ENCODE measurements at places on chromosomes 13 and 19. TPM values are rescaled to one million over a fixed set of nuclear protein-coding genes. Genes with fewer than 3 reads are reported as not detected.

GRCh38 chr19:2532252-2533071 is 56.5 kb downstream of the GADD45B start:
- no peak for DNase-seq

DNA sequence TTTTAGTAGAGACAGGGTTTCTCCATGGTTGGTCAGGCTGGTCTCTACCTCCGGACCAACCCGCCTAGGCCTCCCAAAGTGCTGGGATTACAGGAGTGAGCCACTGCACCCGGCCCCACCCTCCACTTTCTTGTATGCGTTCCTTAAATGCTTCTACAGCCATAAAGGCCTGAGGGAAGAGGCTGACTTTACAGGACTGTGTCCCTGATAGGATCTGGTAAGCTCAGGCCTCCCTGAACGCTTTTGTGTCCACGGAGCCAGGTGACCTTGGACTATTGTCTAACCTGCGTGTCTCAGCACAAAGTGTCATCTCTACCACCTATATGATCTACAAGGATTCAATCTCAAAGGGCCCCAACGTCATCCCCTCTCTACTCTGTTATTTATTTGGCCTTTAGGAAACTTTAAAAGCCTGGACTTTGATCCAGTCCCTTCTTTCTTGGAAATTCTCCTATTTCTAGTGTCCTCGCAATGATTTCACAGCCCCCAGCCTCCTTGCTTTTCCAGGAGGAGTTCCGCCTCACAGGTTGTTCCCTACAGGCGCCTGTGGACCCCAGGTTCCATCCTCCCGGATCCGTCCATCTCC is 701 bp downstream of the ZNF552 start:
- DNase-seq = no peak

DNA sequence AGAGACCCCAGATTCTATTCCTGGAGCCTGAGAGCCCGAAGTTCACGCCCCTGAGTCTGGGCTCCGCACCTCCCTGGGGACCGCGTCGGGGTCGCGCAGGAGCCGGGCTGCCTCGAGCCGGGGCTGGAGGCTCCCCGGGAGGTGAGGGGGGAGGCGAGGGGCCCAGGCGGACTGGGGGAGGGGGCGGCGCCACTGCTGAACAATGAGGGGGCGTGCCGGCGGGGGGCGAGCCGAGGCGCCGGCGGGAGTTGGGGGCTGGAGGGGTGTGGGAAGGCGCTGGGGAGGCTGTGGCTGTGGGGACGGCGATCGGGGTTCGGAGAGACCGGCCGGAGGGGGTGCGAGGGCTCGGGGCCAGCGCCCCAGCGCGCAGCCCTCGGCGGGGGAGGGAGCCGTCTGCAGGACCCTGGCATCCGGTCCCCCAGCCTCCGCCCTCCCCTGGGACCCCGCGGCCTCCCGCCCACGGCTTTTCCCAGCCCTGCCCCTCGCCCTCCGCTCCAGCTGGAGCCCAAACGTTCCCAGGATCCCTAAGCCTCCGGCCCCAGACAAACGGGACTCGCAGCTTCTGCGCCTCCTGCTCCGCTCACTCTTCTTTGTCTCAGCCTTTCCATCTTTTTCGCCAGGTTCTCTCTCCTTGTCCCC is 922 bp downstream of the PLEKHG2 start:
- peak; percentile 78 for DNase-seq

DNA sequence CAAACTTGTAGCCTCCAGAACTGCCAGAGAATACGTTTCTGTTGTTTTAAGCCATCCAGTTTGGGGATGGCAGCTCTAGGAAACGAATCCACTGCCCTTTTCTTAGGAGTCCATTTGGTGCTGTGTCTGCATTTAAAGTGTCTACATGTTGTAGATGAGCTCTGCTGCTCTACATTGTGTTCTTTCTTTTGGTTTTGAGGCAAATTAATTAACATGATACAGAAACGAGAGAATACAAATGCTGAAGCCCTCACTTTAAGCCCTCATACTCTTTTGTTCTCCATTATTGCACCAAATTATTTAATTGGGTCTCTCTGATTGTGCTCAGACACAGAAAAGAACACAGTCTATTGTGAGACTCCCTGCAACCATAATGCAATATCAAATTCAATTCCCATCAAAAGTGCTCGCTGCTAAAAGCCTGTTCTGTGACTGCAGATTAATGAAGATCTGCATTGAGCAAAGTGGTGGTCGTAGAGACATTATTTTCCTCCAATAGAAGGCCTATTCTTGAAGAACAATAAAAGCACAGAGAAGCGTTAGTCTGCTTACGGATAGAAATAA is 166.3 kb upstream of the SOX21 start:
- DNase-seq = no peak

GRCh38 chr13:59954601-59955000 is 209.1 kb downstream of the DIAPH3 start:
- no peak for DNase-seq

DNA sequence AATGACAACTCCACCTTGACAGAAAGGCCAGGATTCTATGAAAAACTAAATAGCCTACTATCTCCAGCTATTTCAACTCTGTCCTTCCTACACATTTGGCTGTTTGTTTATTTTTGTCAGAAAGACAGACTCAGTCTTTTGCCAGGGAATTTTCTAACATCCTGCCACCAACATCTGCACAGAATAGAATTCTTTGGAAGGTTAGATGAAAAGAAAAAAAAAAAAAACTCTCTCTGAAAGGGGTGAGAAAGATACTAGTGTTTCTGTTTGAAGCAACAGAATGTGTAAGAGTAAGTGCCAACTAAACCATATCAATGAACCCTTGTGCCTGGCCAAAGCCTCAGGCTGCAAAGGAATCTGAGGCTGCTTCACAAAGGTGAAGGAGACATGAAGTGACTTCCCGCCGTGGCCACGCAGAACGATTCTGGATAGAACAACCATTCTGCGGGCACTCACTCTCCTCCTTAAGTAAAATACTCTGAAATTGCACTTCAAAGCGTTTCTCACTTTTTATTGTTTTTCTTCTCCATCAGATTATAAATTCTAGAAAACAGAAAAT is 498.2 kb downstream of the IRS2 start:
- DNase-seq = no peak

DNA sequence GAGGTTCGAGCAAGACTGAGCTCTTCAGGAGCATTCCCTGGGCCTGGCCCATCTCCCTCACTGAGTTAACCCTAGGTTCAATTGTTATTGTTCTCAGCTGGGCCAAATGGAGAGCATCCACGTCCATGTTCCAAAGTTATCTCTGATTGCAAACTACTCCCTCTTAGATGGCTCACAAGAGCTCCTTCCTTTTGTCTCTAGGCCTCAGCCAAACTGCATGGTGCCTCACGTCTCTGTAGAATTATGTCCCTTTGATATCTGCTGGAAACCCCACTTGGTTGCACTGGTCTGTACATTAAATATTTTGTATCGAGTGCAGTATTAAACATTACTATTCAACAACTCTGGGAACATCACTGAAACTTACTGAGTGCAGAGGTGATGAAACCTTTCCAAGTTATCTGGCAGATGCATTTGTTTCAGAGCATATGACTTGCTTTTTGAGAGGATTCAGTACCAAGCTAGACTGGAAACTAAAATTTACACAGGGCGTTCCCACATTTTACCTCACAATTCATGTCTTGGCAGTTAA is 38.1 kb downstream of the DOCK9 start:
- DNase-seq = no peak

DNA sequence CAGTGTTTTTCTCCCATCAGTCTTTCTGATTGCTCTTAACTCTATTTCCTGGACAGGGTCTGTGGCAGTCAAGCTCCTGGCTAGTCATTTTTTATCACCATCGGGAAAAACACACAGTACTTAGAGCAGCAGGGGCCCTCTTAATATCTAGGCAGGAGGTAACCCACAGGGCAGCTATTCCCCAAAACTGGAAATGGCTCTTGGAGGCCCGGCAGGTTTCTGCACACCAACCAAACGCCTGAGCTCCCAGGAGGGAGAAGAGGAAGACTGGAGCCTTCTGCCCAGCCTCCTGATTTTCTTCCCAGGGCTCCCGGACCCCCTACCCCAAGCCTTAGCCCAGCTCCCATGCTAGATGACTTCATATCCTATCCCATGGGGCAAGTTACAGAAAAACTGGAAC is 49.3 kb upstream of the VSTM2B start:
- DNase-seq = no peak

DNA sequence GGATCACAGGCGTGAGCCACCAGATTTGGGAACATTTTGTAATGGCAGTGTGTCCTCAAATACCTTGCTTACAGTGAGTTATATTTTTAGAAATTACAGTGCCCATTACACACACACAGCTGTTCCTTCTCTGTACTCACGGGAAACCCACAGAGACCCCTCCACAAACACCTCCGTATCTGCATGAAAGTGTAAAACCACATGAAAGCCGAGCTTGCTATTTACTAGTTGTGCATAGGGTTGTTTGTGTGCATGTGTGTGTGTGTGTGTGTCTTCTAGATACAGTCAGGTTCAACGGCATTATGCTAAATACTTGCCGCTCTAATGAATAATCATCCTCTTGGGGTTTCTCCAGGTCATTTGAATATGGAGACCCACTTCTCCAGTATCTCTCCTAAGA is 22.3 kb upstream of the LILRA2 start:
- DNase-seq = no peak

GRCh38 chr19:39308531-39309304 is 11.9 kb downstream of the LRFN1 start:
- DNase-seq = no peak

- DNase-seq = no peak
Measured at GRCh38 chr13:75410207-75410606, 71.8 kb downstream of the TBC1D4 start.

DNA sequence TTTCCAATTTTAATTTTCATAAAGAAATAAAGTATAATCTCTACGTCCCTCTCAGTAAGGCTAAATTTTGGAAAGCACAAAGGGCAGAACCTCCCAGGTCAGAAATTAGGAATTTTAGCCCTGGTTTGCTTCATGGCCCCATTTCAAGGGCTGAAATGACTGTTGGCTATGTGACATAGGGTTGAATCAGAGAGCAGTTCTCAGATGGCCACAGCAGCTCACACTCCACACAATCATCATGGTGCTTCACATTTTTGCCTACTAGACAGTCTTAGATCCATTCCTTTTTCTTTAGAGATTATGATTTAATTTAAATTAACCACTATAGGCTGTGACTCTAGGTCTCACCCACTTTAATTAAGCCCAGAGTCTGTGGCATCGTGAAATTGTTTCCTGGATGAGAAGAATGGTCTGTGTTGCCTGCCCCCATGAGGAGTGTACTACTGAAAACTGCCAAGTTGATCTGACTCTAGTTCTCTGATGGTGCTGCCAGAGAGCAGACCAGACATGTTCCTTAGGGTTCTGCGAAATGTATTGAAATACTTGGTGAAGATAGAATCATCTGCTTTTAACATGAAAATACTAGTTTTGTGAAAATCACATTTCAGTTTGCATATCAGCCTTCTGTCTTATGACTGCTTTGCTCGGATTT is 57.4 kb downstream of the ESD start:
- DNase-seq = no peak

- no peak for DNase-seq
Measured at GRCh38 chr13:52707375-52707774, 32.2 kb downstream of the CNMD start.

DNA sequence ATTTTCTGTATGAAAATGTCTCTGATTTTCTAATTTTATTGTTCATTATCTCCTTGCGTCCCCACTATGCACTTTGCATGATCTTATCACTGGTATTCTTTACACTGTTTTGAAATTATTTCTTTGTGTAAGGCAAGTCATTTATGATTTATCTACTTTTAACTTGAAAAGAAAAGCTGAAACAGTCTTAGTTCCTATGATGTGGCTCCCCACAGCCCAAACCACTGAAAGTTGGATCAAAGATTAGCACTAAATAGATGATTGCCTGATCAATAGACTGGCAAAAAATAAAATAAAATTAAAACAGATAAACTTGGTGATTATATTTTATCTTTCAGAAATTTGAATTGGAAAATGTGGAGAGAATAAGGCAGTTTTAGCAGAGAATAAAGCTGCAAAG is 1101.9 kb downstream of the PCDH9 start:
- no peak for DNase-seq

DNA sequence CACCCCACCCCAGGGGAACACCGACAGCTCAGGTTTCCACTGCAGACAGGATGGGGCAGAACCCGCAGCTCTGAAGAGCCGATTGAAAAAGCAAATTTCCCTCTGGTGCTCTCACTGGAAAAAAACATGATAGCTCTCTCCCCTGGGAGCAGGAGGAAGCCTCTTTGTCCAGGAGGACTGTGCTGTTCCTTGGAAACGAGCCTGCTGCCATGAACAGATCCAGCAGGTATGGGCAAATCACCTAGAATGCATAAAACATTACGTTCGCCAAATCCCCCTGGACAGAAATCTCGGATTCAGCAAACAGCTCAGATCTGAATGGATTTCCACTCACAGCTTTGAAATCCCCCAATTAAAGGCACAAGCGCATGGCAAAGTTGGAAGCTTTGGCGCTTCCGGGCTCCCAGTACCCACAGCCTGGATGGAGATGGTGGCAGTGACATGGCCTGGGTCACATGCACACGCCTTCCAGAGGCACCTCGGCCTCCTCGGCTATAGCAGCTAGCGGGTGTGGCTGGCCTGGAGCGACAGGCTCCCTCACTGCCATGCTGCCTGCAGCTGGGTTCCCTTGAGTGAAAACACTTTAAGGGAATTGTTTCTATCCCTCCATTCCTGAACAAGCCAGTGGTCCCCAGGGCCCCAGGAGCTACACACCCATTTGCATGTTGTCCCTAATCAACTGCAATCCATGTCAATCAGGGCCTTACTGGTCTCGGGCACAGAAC is 59.1 kb downstream of the CEBPG start:
- no peak for DNase-seq

DNA sequence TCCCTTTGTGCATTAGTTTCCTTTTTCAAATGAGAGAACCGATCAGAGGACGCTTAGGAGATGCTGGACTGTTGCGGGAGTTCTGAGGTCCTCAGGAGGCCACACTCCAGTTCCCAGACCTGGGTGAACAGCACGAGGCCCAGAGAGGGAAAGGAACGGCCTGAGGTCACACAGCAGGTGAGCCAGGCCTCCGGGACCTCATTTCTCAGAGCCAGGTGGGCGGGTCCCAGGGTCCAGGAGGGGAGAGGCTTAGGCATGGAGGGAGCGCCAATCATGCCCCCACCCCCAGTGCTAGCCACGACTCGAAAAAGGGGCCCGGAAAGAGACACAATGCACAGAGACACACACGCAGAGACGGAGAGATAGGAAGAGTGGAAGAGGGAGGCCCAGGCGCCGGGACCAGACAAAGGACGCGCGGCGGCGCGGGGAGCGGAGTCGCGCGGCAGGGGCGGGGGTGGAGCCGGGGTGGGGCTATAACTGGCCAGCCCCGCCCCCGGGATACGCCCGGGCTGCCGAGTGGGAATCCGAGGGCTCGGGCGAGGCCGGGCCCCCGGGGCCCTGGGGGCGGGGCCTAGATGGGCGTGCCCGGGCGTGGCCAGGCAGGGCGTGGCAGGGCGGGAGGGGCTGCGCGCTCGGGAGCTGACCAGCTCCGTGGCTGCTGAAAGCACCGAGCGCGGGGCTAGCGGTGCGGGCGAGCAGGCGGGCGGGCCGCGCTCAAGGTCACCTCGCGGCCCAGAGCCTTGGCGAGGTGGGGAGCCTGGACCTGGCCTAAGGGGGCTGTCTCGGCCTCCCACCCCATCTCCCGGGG is 1.6 kb downstream of the ELAVL3 start:
- DNase-seq = no peak

GRCh38 chr19:56324436-56324835 is 9.8 kb upstream of the ZSCAN5A start:
- DNase-seq = no peak

Gene RXFP2
- polyA plus RNA-seq = 1.3 TPM

Gene TJP3
- 7.5 TPM for polyA plus RNA-seq

Gene ADM5
- 1.3 TPM for polyA plus RNA-seq

Gene ZNF780A
- 20.6 TPM for polyA plus RNA-seq

Gene BCL3
- 4.9 TPM for polyA plus RNA-seq

Gene RDH8
- 0.40 TPM for polyA plus RNA-seq

Gene DLL3
- polyA plus RNA-seq = 0.70 TPM
